ENCODE measurements at places on chromosomes 6 and 20.

DNA sequence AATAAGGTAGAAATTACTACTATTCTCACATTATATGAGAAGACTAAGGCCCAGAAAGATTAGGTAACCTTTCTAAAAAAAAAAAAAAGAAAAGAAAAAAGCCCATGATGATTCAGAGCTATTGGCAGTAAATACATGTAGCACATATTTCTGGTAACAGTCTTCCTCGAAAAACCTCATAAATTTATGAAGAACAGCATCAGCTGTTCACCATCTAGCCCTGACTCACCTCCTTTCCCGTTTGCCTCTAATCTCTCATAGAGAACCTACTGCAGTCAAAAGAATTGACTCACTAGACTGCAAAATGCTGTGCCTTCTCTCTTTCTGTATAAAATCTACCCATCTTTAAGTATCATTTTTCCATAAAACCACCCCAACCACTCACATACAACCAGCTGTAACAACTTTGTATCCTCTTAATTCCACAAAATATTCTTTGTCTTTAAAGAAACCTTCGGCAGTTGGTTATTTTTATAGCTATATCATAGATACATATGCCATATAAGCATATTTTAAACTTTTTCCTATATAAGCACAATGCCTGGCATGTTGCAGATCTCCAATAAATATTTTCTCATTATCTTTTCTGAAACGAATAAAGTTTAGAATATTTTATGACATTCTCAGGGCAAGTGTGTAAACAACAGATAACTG is 152.7 kb upstream of the ENPP5 start:
- no peak for DNase-seq

DNA sequence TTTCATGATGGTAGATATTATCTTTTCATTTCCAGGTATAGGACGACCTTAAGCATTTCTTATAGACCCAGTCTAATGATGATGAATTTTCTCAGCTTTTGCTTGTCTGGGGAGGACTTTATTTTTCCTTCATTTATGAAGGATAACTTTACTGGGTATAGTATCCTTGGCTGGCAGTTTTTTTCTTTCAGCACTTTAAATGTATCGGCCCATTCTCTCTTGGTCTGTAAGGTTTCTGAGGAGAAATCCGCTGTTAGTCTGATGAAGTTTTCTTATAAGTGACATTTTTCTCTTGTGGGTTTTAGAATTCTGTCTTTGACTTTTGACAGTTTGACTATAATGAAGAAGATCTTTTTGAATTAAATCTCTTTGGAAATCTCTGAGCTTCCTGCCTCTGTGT is 144.7 kb upstream of the SLC22A23 start:
- no peak for DNase-seq

DNA sequence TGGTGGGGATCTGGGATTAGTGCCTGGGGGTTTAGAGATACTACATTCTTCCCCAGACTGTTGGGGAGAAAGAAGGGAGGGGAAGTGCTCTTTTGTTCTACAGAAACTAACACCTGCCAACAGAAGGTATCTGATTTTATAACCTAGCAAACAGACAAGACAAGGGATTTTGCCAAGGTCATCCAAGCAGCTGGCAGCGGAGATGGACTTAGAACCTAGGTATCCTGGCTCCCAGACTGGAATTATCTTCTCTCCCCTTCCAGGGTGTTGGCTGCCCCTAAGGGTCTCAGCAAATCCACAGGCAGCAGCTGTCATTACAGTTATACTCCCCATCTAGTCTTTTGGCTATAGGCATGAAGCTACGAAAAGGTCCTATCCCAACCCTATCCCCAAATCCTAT is 8.4 kb downstream of the SDC4 start:
- no peak for DNase-seq

DNA sequence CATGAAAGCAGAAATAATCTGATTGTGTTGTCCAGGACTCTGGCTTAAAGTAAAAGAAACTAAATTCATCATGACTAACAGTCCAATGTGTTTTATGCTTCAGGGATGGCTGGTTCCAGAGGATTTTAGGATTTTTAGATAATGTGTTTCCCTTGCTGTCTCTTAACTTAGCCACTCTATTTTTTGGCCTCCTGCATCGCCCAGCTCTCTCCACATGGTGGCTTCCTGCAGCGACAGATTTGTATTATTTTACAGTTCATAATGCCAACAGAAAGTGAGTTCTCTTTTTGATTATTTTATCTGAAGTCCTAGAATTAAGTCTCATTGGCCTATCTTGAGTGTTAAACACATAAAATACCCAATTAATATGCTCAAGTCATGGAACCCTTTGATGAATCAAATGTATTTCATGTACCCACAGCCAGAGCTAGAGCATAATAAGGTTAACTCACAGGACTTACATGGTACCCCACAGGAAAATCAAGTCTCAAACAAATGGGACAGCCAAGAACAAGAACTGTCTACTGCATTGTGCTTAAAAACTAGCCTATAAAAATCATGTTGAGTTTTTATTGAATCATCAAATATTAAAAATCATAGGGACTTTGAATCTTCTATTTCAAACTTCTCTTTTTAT is 582.5 kb downstream of the DOK5 start:
- DNase-seq, result no peak

- no peak for DNase-seq
These were observed 12.4 kb upstream of the MYT1 start for GRCh38 chr20:64151633-64152530.

- no peak for DNase-seq
These were observed 18.4 kb upstream of the ID4 start for GRCh38 chr6:19818805-19819204.

DNA sequence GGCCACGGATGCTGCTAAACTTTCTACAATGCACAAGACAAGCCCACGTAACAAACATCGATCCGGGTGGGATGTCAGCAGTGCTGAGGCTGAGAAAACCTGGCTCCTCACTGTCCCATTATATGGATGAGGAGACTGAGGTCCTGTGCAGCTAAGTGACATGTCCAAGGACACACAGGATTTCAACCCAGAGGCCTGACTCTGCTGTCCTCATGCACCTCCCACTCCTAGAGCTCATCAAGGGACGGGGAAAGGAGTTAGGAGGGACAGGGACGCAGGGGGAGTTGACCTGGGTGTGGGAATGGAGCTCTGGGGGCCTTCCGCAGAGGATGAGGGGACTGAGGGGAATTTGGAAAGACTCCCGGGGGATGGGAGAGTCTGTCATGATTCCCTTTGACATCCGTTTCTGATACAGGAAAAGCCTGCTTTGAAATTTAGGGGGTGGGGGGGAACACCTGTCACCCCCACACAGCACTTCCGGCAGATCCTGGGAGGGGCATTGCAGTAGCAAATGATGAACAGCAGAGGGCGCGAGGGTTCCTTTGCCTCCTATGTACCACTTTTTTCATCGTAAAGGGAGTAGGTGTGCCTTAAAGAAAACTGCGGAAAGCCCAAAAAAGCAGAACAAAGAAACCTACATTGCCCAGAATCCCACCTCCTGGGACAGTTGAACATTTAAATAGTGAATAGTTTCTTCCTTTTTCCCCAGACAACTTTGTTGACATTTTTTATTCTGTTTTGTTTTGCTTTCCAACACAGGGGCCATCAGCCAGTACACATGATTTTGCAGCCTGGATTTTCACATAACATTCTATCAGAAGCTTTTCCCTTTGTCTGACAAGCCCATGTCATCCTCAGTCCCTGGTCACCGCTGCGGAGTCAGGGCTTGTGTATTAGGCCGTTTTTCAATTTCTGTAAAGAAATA is 48.6 kb downstream of the SLC2A10 start:
- DNase-seq, result no peak

- DNase-seq, result no peak
These were observed 384.5 kb upstream of the HSF2 start for GRCh38 chr6:122014961-122015360.

GRCh38 chr20:63687419-63688178 is 8.9 kb upstream of the TNFRSF6B start:
- no peak for DNase-seq

GRCh38 chr6:156652231-156652750 is 124.9 kb upstream of the ARID1B start:
- no peak for DNase-seq

All from stimulated activated CD4-positive, alpha-beta T cell treated with anti-CD3 and anti-CD28 coated beads, TNF-alpha, amount 100 ng/mL, for 1 hour (primary cell).